ENCODE measurements at places on chromosomes 4 and X. TPM values are rescaled to one million over a fixed set of nuclear protein-coding genes. Genes with fewer than 3 reads are reported as not detected.

GRCh38 chr4:17323554-17324385 lies 188.1 kb downstream of the QDPR start:
- DNase-seq: no peak

- no peak for DNase-seq
Measured at GRCh38 chr4:20711335-20711734, 11.1 kb downstream of the PACRGL start.

- DNase-seq: no peak
Measured at GRCh38 chr4:66640233-66640990, 904.9 kb downstream of the CENPC start.

The FOXO4 gene
- 28.2 TPM for total RNA-seq

DNA sequence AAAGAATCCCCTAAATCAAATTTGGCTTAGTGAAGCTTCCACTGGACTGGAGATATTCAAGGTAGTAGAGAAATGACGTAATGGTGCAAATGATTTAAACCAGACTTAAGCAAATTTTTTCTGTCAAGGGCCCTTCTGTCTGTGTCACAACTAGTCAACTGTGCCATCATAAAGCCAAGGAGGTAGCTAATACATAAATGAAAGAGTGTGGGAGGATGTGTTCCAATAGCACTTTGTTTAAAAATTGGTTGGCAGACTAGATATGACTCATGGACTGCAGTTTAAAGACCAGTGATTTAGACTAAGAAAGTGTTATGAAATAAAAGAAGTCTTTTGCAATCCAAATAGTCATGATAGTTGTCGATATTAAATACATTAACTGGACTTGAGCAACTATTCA lies 24.3 kb upstream of the TEX13C start:
- DNase-seq: no peak

Data from esophagus muscularis mucosa (tissue), 4 donors.